Neural crest cell (in vitro differentiated cells): ENCODE measurements at places on chromosomes 2 and 18. TPM values are rescaled to one million over a fixed set of nuclear protein-coding genes. Genes with fewer than 3 reads are reported as not detected.

Gene FABP1
- not detected in 2 replicates for total RNA-seq

Gene C2orf78
- not detected in 2 replicates for total RNA-seq

Gene MCFD2
- 78.8 and 79.8 TPM in 2 replicates for total RNA-seq

Gene SLC20A1
- 114 and 116 TPM in 2 replicates for total RNA-seq

Gene TEKT4
- total RNA-seq = not detected in 2 replicates
